Stimulated activated CD8-positive, alpha-beta memory T cell treated with anti-CD3 and anti-CD28 coated beads, Interleukin-2, amount 100 ng/mL, for 1 hour (primary cell): ENCODE measurements at places on chromosomes 5 and 9.

DNA sequence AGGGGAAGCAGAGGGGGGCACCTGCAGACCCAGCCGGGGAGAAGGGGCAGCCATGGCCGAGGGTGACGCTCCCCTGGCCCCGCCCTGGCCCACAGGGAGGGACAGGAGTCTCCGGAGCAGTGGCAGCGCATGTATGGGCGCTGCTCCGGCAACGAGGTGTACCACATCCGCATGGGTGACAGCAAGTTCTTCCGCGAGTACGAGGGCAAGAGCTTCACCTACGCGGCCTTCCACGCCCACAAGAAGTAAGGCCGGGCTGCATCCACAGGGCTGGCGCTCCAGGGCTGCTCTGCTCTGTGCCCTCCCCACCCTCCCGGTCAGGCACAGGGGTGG is 68.2 kb downstream of the KCNT1 start:
- no peak for DNase-seq

GRCh38 chr5:118553662-118554061 is 434.7 kb downstream of the DTWD2 start:
- DNase-seq, result no peak

DNA sequence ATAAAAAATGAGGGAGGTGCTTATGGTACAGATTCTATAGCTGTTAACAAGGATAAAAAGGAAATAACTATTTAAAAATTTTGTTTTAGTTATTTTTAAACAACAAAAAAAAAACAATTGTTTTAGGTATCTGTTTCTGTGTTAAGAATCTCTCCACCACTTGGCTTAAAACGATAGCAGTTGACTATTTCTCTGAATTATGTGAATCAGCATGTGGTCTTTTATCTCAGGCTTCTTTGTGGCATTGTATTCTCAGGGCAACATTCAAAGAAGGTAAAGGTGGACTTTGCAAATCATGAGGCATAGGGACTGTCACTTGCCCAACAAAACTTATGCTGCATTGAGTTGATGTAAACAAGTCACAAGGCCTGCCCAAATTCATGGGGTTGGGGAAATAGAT is 55.2 kb downstream of the ERBIN start:
- DNase-seq, result no peak

DNA sequence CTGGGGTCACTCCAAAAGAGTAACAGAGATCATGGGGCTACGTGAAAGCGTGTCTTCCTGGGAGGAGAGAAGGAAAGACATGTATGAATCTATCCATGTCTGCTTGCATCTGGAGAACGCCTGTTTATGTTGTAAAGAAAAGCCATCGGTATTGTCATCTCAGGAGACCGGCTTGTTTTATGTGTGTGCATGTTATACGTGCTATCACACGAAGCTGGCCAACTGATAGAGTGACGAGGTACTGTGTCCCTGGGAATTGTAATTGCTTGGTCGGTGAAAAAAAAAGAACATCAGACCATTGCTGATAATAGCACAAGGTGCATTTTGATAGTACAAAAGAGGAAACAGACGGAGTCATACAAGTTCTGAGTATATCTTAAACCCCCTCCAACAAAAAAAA is 370 bp upstream of the CDH6 start:
- DNase-seq, result no peak

- DNase-seq, result peak; percentile 39
These were observed 112.9 kb upstream of the LMX1B start for GRCh38 chr9:126500600-126501382.

DNA sequence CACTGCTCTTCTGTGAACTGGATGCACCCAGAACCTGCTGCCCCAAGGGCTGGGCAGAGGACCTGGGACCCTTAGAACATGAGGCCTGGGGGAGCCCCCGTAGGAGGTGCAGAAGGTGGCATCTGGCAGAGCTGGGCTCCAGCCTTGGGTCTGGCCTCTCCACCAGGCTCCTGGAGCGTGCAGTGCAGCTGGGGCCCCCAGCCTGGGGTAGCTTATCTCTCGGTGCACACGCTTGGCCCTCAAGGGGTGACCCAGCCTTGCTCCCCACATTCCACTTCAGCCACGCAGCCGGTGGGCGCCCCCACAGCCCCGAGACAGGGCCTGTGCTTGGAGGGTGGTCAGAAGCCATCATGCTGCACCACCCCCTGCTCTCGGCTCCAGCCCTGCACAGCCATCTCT is 5.6 kb upstream of the NR5A1 start:
- DNase-seq, result no peak

- DNase-seq, result no peak
These were observed 468.8 kb upstream of the DMAC1 start for GRCh38 chr9:8268216-8268878.

DNA sequence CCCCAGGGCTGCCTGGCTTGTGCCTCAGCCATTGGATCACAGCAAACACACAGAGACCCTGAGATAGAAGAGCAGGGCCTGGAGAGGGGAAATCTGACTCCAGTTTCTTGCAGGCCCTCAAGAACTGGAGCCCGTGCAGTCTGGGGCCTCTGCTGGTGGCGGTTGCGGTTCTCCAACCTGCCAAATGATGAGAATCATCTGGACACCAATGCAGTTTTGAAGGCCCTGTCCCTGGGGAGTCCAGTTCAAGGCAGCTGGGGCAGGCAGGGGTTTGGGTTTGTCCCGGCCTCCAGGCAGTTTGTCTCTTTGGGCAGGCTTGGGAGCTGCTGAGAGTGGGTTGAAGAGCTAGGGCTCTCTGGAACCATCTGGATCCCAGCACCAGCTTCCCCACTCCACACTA is 7.4 kb downstream of the NKX2-5 start:
- DNase-seq, result no peak

GRCh38 chr5:120225524-120225923 is 238.6 kb upstream of the PRR16 start:
- no peak for DNase-seq

GRCh38 chr5:133995883-133996563 is 8.8 kb downstream of the VDAC1 start:
- no peak for DNase-seq

GRCh38 chr5:120155873-120156272 is 308.2 kb upstream of the PRR16 start:
- DNase-seq, result no peak

- no peak for DNase-seq
These were observed 152.2 kb downstream of the GADD45G start for GRCh38 chr9:89756891-89757537.

- no peak for DNase-seq
These were observed 69.5 kb upstream of the ANXA1 start for GRCh38 chr9:73081979-73082657.

- DNase-seq, result no peak
These were observed 43.4 kb downstream of the ANGPTL2 start for GRCh38 chr9:127078988-127079387.

- DNase-seq, result no peak
These were observed at the start of gene NFIB for GRCh38 chr9:14313951-14314423. Gene NFIB (minus strand): TSS chr9:14314141. CDS start chr9:14313511, 630 bp downstream.

GRCh38 chr9:96617439-96618185 is 2.0 kb downstream of the CDC14B start:
- no peak for DNase-seq

- DNase-seq, result no peak
These were observed 126.1 kb downstream of the SNX18 start for GRCh38 chr5:54643685-54644106.

DNA sequence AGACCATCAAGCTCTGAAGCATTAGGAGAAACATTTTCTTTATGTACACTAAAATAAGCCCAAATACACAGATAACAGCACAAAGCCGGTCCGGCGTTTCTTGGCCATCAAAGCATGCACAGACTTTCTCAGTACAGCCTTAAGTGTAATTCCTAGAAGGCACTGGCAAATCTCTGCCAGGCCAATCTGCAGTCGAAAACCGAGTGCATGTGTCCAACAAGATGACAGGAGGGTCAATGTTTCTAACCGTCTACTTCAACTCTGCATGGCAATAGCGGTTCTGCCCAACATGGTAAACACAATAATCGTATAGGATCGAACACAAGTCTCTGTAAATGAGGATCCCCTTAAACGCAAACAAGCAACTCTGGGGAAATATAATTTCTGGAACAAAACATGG is 1.1 kb downstream of the ARL15 start:
- DNase-seq, result no peak

GRCh38 chr9:129554649-129555048 is 66.3 kb downstream of the C9orf50 start:
- no peak for DNase-seq

GRCh38 chr5:174314261-174314660 is 268.8 kb downstream of the NSG2 start:
- no peak for DNase-seq

- no peak for DNase-seq
These were observed 191.7 kb downstream of the CDK5RAP2 start for GRCh38 chr9:120388003-120388855.

GRCh38 chr9:16693616-16694015 is 176.9 kb downstream of the BNC2 start:
- DNase-seq, result no peak

DNA sequence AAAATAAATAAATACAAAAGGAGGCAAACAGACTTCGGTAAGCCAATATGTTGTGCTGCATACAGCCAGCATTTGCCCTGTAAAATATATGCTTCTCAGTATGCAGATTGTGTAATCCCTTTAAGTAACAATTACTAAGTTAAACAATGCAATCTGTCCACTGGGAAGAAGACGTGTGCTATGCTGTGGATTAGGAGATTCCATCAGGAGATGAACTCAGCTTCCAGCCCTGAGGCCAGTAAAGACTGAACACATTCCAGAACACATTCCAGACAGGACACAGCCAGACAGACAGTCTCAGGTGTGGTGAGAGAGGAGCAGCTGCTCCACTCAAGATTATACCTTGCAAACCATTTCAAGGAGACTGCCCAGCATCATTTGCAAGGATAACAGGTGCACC is 97.8 kb downstream of the MPDZ start:
- DNase-seq, result no peak

DNA sequence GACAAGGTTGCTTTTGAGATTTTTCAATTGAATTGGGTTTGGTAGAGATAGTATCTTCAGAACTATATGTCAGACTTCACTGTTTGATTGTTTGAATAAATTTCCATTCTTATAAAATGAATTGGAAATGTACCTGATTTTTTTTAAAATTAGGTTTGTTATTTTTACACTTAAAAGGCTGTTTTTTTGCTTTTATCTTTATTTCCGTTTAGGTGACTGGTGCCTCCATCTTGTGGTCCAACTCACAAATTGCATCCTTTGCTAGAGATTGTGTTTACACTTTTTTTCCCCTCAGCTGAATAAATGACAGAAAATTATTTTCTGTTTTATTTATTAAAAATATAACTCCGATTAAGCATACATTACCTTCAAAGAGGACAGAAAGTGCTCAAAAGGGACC is 15.6 kb downstream of the NDUFAF2 start:
- no peak for DNase-seq

- DNase-seq, result no peak
These were observed 421.6 kb downstream of the ANXA1 start for GRCh38 chr9:73573235-73573634.

DNA sequence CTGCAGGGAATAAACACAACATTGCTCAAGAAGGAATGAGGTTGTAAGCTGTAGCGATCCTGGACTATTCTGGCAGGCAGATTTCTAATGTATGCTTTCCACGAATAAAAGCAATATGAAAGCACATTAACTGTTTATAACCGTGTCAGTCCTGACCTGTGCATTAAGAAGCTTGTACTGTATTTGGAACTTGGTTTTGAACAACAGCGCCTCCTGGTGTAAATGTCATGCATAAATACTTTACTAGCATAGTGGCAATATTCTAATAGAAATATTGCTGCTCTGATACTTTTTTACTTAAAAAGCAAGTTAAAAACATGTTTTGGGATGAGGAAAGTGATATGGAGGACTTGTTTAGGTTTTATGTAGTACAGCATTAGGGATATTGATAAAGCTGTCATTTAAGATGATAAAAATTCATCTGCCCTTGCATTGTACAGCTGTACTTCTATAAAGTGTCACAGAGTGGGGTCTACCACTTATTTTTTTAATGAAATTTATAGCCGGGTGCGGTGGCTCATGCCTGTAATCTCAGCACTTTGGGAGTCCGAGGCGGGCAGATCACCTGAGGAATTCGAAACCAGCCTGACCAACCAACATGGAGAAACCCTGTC is 70.7 kb upstream of the GNE start:
- no peak for DNase-seq
